ENCODE measurements at places on chromosomes 4 and X.

- no peak for DNase-seq
Observed at GRCh38 chr4:26701786-26702227, 117.9 kb downstream of the TBC1D19 start.

DNA sequence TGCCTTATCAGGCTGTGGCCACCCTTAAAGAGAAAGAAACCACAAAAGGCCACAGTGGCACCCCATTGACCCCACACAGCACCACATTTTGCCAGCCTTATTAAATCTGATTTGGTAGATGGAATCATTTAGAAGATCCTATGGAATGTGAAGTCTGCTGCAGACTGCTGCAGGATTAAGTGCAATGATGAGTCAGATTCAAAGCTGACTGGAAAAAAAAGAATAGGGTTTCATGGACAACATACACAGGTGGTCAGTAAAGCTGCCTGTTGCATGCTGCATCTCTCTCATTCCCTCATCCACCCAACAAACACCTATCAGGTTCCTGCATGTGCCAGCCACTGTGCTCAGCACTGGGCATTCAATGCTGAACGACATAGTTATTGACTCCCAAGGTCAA, 56.6 kb downstream of the CHST7 start:
- DNase-seq: no peak

DNA sequence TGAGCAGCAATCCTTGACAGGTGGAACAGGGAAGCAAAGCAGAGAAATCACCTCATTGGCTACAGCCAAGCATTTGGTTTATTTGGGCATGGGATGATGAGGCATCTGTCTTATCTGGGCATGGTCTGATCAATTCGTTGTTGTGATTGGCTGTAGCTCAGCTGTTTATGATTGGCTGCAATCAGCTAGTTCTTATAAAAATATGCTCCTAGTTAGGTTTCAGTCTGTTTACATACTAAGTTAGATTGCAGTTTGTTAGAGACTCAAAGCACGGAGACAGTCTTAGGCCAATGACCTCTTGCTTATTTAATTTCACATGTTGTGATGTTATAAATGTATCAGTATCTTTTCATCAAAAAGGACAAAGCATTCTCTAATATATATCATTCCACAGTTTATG, 312.0 kb downstream of the PDGFC start:
- DNase-seq: no peak

- DNase-seq: no peak
Observed at GRCh38 chr4:6349896-6350603, 80.4 kb downstream of the WFS1 start.

- DNase-seq: no peak
Observed at GRCh38 chrX:107676559-107677378, 48.5 kb downstream of the PRPS1 start.

DNA sequence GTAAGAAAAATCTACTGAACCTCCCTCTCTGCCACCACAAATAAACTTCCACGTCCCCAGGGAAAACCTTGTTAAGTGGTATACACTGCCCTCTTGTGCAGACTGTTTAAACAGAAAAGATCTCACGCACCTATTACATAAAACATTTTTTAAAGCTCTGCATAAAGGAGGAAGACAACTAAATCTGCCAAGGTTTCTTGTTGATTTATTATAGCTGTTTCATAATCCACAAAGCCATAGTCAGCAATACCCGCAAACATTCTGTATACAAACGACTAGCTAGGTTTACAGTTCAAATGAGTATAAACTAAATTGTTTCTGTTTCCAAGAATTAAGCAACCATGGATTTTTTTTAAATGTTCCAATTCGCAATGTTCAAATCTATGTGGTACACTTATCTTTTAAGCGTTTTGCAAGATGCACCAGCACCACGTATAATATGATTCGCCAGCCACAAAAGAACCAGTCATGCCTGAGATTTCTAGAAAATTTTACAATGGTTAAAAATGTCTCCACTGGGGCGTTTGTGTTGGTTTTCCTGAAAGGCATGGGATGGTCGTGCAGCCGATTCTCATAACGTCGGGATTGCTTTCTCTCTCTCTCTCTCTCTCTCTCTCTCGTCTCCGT, 164.6 kb downstream of the PRKX start:
- DNase-seq: no peak

- DNase-seq: no peak
Observed at GRCh38 chr4:149136951-149137620, 678.6 kb downstream of the IQCM start.

- DNase-seq: no peak
Observed at GRCh38 chr4:89301003-89301402, 6.6 kb downstream of the GPRIN3 start.

GRCh38 chrX:153685156-153685536, 2.6 kb upstream of the SLC6A8 start:
- no peak for DNase-seq

GRCh38 chr4:140152013-140152703, 1.8 kb downstream of the MAML3 start:
- peak; percentile 60 for DNase-seq

DNA sequence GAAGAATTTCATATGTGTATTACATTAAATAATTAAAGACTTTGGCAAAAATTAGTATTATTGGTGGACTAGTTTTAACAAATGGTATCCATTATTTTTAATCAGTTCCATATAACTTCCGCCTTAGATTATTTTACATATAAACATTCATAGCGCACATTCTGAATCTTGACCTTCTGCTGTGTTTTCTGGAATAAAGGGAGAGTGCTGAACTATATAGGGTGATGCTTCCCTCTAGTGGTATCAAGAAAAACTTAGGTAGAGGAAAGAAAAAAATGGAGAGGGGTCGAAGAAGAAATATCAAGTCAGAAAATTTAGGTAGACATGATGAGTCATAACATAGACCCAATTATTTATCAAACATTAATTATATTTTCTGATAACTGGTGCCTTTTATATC, 155.6 kb upstream of the PACRGL start:
- no peak for DNase-seq

- DNase-seq: no peak
Observed at GRCh38 chr4:152594057-152594456, 58.2 kb upstream of the FBXW7 start.

DNA sequence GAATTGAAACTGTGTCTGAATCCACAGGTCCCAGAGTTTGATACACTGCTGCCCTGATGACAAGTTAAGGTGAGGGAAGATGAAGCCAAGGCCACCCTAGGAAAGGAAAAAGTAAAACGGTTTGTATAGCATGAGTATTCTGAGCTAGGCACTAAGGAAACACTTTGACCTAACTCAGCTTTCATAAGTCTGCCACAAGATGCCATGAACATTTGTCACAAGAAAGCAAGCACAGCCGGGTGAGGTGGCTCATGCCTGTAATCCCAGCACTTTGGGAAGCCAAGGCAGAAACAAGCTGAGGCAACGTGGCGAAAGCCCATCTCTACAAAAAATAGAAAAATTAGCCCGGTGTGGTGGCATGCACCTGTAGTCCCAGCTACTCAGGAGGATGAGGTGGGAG, 34.2 kb downstream of the ELOVL6 start:
- no peak for DNase-seq

GRCh38 chr4:46909078-46909477, at the start of gene COX7B2:
TSS of gene COX7B2 (minus strand) at chr4:46909245. CDS start at chr4:46735192, 174,053 bp downstream.
- no peak for DNase-seq

GRCh38 chr4:105709081-105709450, 482 bp downstream of the GSTCD start:
- no peak for DNase-seq

DNA sequence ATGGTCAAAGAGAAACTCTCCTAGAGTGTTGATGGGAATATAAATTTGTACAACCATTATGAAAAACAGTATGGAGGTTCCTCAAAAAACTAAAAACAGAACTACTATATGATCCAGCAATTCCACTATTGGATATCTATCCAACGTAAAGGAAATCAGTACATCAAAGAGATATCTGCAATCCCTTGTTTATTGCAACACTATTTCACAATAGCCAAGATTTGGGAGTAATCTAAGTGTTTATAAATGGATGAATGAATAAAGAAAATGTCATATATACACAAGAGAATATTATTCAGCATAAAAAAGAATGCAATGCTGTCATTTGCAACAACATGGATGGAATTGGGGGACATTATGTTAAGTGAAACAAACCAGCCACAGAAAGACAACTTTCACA, 1118.1 kb upstream of the PRKX start:
- no peak for DNase-seq

- no peak for DNase-seq
Observed at GRCh38 chr4:83931659-83932438, 395.9 kb downstream of the GPAT3 start.

DNA sequence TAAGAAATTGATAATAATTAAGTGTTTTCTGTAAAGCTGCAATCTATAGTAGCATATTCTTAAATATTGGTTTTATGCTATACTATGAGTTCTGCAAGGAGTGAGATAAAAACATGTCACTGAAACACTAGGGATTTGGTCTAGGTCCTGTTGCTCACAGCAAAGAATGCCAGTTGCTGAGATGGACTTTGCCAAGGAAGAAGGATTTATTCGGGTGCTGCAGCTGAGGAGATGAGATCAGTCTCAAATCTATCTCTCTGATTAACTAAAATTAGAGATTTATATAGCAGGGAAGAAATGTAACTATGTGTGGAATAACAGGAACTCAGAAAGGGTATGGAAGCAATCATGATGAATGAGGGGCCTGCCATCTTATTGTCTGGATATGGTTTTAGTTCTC, 1569.9 kb downstream of the PCDH7 start:
- DNase-seq: no peak

DNA sequence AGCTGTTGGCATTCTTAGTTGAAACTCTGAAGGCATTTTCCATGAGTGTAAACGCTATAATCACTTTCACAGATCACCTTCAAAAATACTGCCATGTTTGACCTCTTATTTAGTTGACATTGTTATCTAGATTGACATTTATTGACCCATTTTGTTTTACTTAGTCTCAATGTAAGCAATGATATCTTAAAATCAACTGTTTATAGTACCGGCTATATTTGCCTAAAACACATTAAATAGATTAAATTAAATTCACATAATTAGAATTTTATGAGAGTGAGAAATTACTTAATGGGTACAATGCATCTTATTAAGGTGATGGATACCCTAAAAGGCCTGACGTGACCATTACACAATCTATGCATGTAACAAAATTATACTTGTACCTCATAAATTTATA, 517.7 kb upstream of the FTHL17 start:
- DNase-seq: no peak

DNA sequence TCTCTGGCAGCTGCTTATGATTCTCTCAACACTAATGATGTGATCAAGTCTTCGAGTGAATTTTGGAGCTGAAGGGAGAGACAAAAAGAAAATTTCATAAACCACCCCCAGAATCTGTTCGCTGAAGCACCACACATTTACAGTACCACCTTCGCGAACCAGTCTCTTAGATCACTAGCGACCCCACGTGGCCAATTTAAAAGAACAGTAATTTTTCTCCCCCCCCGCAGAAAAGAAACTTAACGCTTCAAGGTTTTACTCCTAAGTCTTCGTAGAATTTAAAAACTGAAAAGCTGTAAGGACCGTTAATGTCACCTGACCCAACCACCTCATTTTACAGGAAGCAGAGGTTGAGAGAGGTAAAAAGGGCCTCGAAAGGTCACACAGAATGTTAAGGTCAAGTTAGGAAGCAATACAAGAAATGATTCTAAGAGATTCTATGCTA, 187.5 kb downstream of the QDPR start:
- DNase-seq: no peak

DNA sequence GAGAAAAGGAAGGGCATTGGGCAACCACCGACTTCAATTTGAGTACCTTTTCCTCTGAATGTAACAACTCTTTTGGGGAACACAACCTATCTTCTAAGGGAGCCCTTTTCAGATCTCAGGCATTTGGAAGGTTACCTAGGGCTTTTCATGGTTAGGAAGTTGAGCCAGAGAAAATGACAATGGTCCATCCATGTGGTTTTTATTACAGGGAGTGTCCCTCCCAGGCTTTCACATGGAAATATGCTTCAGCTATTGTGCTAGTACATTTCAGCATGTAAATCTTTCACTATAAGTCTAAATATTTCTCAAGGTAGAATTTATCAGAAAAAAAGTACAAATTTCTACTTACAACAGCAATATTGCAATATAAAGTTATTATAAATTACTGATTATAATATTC, 259.8 kb downstream of the IQCM start:
- DNase-seq: no peak

GRCh38 chr4:66091786-66092185, 421.5 kb upstream of the EPHA5 start:
- DNase-seq: no peak

Data from stimulated activated CD8-positive, alpha-beta memory T cell treated with anti-CD3 and anti-CD28 coated beads, Interleukin-7, amount 100 ng/mL, for 48 hours (primary cell).